ENCODE measurements at places on chromosomes 6 and 20. TPM values are rescaled to one million over a fixed set of nuclear protein-coding genes. Genes with fewer than 3 reads are reported as not detected.

DNA sequence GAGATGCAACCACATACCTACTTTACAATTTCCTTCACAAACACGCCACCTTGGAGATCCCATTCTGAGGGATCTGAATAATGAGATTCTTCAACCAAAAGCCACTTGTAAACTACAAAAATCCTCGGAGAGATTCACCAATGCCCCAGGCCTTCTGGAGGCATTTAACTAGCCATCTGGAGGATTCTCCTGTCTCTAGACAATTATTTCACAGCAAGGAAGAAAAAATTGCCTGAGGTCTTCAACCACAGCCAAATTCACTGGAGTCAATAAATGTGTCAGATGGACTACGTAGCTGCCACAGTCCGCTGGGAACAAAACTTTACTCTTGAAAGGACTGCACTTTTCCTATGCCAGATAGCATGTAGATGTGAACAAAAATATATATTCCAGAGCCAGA lies 19.0 kb upstream of the DCDC2 start:
- no peaks in the 10 kb centered on the region for H3K4me1 ChIP-seq
- DNase-seq, result no peak
- no peak overlapping the region for H3K27ac ChIP-seq
- H3K4me3 ChIP-seq, result no peak overlapping the region

GRCh38 chr6:46581459-46582177 lies 71.0 kb downstream of the CYP39A1 start:
- H3K27ac ChIP-seq, result no peak overlapping the region
- no peaks in the 10 kb centered on the region for H3K36me3 ChIP-seq
- no peaks in the 10 kb centered on the region for H3K27me3 ChIP-seq
- H3K4me3 ChIP-seq, result no peak overlapping the region
- no peaks in the 10 kb centered on the region for H3K4me1 ChIP-seq

- no peak for DNase-seq
- H3K4me1 ChIP-seq, result peaks cover 12% of the 10 kb centered on the region
- H3K36me3 ChIP-seq, result no peaks in the 10 kb centered on the region
- no peak overlapping the region for H3K27ac ChIP-seq
- H3K4me3 ChIP-seq, result no peak overlapping the region
Observed at GRCh38 chr6:143513410-143513809, 1.9 kb upstream of the FUCA2 start.

- no peak for DNase-seq
- H3K36me3 ChIP-seq, result no peaks in the 10 kb centered on the region
- H3K27ac ChIP-seq, result no peak overlapping the region
- H3K27me3 ChIP-seq, result no peaks in the 10 kb centered on the region
- H3K4me3 ChIP-seq, result no peak overlapping the region
Observed at GRCh38 chr20:63790572-63791168, 40.4 kb downstream of the ZBTB46 start.

GRCh38 chr20:40317156-40317790 lies 371.8 kb downstream of the MAFB start:
- H3K4me1 ChIP-seq, result no peaks in the 10 kb centered on the region
- H3K4me3 ChIP-seq, result no peak overlapping the region
- H3K27ac ChIP-seq, result no peak overlapping the region
- DNase-seq, result no peak
- H3K36me3 ChIP-seq, result no peaks in the 10 kb centered on the region

GRCh38 chr6:158684311-158684710 lies 34.5 kb downstream of the SYTL3 start:
- DNase-seq, result no peak
- no peaks in the 10 kb centered on the region for H3K27me3 ChIP-seq
- peaks cover 13% of the 10 kb centered on the region for H3K4me1 ChIP-seq
- no peak overlapping the region for H3K27ac ChIP-seq
- H3K4me3 ChIP-seq, result no peak overlapping the region

GRCh38 chr6:53294095-53294494 lies 54.7 kb downstream of the ELOVL5 start:
- no peak overlapping the region for H3K27ac ChIP-seq
- H3K4me1 ChIP-seq, result peaks cover 17% of the 10 kb centered on the region
- no peaks in the 10 kb centered on the region for H3K27me3 ChIP-seq

- no peak overlapping the region for H3K4me3 ChIP-seq
- peak overlapping the region; percentile 82 for H3K27ac ChIP-seq
- H3K27me3 ChIP-seq, result no peaks in the 10 kb centered on the region
- no peaks in the 10 kb centered on the region for H3K36me3 ChIP-seq
Observed at GRCh38 chr20:49674383-49675352, 39.0 kb downstream of the B4GALT5 start.

GRCh38 chr6:109460161-109460829 lies 4.7 kb upstream of the MICAL1 start:
- peaks cover 10% of the 10 kb centered on the region for H3K4me1 ChIP-seq
- no peaks in the 10 kb centered on the region for H3K27me3 ChIP-seq
- H3K27ac ChIP-seq, result peak overlapping the region; percentile 37
- no peak overlapping the region for H3K4me3 ChIP-seq
- no peaks in the 10 kb centered on the region for H3K36me3 ChIP-seq

DNA sequence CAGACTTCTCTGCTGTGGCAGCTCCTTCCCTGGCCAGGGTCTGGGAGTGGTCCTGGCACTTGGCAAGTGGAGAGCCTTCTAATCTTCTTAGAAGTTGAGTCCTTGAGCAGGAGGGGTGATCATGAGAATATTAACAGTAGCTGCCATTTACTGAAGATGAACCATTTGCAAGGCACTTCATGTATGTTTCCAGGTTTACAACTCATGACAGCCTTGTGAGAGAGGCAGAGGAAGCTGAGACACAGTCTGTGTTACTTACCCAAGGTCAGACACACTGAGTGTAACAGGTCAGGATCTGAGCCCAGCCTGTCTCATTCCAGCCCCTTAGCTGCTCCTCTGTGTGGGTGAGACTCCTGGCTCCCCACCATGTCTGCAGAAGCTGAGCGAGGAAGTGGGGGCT lies 45.5 kb upstream of the SRF start:
- H3K27ac ChIP-seq, result peak overlapping the region; percentile 30
- H3K4me3 ChIP-seq, result no peak overlapping the region
- H3K27me3 ChIP-seq, result no peaks in the 10 kb centered on the region
- no peak for DNase-seq
- H3K4me1 ChIP-seq, result peaks cover 18% of the 10 kb centered on the region

DNA sequence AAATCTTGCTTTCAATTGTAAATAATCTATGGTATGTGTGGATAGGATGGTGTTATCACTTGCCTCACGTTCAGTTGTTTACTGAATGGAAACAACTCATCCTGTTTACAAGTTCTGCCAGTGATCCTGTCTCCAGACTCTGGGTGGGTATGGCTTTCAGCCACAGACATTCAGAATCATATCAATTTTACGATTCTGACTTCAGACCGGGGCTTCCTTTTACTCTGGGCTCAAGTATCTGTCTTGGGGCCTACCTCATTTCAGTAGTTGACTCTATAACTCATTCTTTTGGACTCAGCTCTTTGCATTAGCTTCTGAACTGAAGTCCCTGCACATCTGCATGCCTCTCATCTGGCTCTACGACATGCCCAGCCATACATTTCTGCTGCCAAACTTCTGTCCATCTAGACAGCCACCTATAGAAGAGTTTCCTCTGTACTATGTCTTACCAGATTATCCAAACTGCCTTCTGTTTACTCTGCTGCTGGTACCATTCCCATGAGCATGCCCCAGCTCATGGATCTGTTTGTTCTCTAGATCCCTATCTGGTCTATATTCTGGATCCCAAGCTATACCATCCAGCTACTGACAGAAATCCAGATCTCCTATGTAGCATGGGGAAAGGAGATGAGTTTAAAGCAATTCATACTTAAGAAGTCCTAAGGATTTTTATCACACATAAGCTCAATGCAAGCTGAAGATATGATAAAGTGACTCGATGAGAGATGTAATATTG lies 34.3 kb downstream of the FYN start:
- no peak for DNase-seq
- H3K4me1 ChIP-seq, result peaks cover 31% of the 10 kb centered on the region
- peak overlapping the region; percentile 40 for H3K27ac ChIP-seq
- H3K27me3 ChIP-seq, result no peaks in the 10 kb centered on the region
- no peaks in the 10 kb centered on the region for H3K36me3 ChIP-seq

DNA sequence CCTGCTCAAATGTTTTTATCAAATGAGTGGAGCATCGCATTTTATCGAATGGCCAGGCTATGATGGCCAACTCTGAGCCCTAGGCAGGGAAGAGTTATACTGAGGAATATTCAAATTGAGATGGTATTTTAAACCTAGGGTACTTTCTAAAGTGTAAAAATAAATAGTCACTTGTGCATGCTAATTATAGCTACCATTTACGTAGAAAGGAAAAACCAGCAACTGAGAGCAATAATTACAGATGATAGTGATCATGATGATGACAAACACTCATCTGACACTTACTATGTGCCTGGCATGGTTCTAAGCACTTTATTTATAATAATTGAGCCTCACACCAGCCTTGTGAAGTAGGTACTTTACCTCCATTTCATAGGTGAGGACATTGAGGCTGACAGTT lies 455.7 kb downstream of the CD83 start:
- H3K36me3 ChIP-seq, result no peaks in the 10 kb centered on the region
- H3K4me3 ChIP-seq, result no peak overlapping the region
- H3K27me3 ChIP-seq, result no peaks in the 10 kb centered on the region
- no peak overlapping the region for H3K27ac ChIP-seq
- no peak for DNase-seq

- no peaks in the 10 kb centered on the region for H3K36me3 ChIP-seq
- H3K4me3 ChIP-seq, result no peak overlapping the region
- DNase-seq, result no peak
- no peak overlapping the region for H3K27ac ChIP-seq
Observed at GRCh38 chr20:23602241-23602640, 3.5 kb downstream of the CST9 start.

- no peaks in the 10 kb centered on the region for H3K36me3 ChIP-seq
- peaks cover 4% of the 10 kb centered on the region for H3K4me1 ChIP-seq
- DNase-seq, result no peak
- no peak overlapping the region for H3K4me3 ChIP-seq
Observed at GRCh38 chr20:15611541-15611940, 961.7 kb downstream of the KIF16B start.

ARMH2 gene
- total RNA-seq, result not detected

SLC22A1 gene
- 1.3 TPM for total RNA-seq

ZNF292 gene
- total RNA-seq, result 23.3 TPM

SNRPB gene
- total RNA-seq, result 122 TPM

DZANK1 gene
- 1.8 TPM for total RNA-seq

TRIM31 gene
- not detected for total RNA-seq

SAMD5 gene
- total RNA-seq, result 10.8 TPM

NT5DC1 gene
- 11.9 TPM for total RNA-seq

IGF2R gene
- 140 TPM for total RNA-seq

LIN28B gene
- not detected for total RNA-seq

CASS4 gene
- 13.4 TPM for total RNA-seq

ASIP gene
- total RNA-seq, result 0.47 TPM

Data from upper lobe of left lung (tissue), 6 donors.